ENCODE measurements at places on chromosomes 6 and 20.

DNA sequence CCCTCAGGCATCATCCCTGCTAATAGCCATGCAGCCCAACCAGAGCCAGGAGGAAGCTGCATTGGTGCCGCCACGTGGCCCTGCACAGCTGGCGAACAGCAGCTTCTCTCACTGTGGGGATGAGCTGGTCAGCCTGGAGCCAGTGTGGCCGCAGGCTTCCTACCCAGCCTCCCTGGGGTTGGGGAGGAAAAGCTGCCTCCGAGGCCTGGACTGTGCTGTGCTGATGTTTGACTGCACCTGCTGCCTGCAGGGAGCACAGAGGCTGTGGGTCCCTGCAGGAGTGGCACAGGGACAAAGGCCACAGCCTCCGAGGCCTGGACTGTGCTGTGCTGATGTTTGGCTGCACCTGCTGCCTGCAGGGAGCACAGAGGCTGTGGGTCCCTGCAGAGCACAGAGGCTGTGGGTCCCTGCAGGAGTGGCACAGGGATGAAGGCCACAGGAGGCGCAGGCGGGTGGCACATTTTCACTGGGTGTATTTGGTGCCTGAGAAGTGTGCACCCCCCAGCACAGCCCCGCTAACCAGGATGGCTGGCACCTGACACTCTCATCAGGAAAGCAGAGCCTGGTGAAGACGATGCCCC lies 83.9 kb downstream of the DLL1 start:
- DNase-seq, result no peak

- no peak for DNase-seq
Measured at GRCh38 chr20:7975851-7976414, 35.7 kb upstream of the HAO1 start.

- no peak for DNase-seq
Measured at GRCh38 chr6:72643214-72643613, 21.4 kb downstream of the KCNQ5 start.

- DNase-seq, result no peak
Measured at GRCh38 chr6:35381132-35381531, 38.8 kb downstream of the PPARD start.

GRCh38 chr20:10910535-10911178 lies 236.9 kb upstream of the JAG1 start:
- DNase-seq, result no peak

- no peak for DNase-seq
Measured at GRCh38 chr20:20872428-20872827, 160.0 kb upstream of the RALGAPA2 start.

DNA sequence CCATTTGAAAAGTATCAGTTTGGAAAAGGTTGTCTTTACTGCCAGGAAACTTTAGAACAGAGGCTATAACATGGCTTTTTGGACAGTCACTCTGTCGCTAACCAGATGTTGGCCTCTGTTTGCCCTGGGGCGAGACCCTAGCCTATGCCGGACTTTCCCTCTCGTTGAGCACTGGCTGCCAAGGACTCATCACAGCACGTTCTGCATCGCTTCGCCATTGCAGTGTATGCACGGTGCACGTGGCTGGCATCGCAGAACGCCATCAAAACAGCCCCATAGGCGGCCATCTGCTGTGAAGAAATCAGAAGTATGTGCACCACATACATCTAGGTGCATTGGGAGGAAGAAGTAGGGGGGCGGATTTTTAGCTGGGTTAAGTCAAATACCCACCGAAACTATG lies 156.4 kb downstream of the EYA2 start:
- DNase-seq, result no peak

DNA sequence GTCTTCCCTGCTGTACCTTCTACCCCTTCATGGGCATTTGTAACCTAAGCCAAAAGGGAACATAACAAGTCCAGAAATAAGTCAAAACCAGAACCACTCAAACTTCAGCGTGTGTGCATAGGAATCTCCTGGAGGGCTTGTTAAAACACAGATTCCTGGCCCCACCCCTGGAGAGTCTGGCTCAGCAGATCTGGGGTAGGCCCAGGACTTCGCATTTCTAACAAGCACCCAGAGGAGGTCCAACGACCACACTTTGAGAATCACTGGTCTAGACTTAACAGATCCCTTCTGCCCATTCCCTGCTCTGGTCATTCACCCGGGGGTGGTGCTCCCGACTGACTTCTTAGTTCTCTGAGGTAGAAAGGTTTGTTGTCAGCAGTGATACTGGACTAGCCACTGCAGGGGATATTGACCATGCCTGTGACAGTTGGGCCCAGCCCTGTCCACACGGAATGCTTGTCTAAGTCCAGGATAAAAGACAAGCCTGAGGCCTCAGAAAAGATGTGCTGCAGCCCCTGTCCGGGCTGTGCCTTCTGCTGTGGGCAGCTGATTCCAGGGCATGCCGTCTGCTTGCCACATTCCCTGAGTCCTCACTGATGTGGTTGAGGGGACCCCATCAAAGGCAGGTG lies 68.6 kb downstream of the SYNJ2 start:
- no peak for DNase-seq

GRCh38 chr6:136210398-136211165 lies 39.5 kb downstream of the MTFR2 start:
- DNase-seq, result no peak

DNA sequence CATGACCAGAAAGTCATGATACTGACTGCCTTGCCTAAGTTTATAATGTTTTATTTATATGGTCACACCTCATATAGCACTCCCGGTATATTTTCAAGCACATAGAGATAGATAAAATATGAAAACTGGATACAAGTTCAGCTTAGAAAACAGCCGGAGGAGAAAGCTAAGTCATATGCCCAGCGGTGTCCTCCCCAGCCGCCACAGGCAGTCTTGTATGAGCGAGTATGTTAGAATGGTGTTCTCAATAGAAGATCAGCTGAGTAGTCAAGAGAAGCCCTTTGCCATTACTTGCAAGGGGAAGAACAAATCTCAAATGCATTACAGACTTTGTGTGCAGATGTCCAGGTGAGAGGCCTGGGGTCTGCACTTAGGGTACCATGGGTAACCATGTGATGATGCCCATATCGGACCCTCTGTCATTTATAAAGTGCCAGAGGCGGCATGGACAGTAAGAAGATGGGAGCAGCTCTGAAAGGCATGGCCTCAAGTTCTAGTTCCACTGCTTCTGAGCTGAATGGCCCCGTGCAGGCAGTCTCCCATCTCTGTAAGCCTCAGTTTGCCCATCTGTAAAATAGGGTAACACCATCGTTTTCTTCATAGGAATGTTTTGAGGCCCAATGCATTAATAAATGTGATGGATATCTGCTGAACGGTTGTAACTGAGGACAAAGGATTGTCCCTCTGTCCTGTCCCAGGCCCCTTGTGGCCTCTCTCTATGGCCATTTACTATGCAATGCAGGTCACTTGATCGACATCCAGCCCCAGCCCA lies 195.7 kb upstream of the SNX9 start:
- DNase-seq, result no peak

- DNase-seq, result no peak
Measured at GRCh38 chr6:101878554-101879276, 485.2 kb downstream of the GRIK2 start.

- DNase-seq, result no peak
Measured at GRCh38 chr6:160260803-160261450, 2.3 kb upstream of the SLC22A2 start.

DNA sequence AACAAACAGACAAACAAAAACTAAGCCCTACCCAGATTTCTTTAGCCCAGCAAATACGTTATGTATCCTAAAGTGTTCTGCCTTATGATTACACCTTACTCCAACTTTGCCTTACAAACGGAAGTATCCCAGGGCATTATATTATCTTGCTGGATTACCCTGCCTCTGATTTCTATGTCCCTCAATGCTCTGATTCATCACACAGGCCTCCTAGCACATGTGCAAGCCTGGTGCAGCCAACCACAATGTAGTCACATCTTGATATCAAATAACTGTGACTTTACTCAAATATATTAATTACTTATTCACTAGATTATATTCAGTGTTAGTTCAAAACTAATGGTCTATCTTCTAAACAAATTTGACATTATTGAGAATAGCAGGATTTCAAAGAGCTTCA lies 598.6 kb downstream of the TBC1D32 start:
- DNase-seq, result no peak
